GM23338 (cell line): ENCODE measurements at places on chromosomes 1 and 21.

GRCh38 chr1:162704673-162705424, 72.6 kb downstream of the DDR2 start:
- no peak for DNase-seq

DNA sequence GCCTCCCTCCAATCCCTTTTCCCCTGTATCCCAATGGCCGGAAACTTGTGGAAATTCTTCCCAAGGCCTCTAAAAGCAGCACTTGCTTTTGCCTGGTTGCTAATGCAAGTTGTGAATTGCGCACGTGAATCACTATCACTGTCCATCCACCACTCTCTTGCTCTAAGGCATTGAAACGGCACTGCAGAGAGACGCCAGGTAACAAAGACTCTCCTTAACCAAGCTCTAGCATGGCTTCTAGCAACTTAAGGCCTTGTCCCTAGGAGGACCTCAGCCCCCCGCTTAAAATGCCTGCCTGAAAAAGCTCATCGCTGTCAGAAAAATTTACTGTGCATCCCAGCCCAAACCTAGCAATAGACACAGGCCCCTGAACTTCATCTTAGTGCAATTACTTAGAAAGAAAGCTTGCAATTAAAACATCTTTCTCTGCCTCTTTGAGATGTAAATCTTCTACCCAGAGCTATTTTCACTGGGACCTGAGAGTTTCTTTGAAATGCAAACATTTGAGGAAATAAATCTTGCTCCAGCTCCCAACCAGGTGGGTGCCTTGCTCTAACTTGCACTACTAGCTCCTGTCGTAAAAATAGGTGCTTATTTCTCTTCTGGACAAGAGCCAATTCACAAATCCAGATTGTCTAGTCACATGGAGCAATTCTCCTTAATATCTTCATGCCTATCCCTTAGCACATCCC, 32.9 kb upstream of the ITLN2 start:
- peak; percentile 82 for DNase-seq

DNA sequence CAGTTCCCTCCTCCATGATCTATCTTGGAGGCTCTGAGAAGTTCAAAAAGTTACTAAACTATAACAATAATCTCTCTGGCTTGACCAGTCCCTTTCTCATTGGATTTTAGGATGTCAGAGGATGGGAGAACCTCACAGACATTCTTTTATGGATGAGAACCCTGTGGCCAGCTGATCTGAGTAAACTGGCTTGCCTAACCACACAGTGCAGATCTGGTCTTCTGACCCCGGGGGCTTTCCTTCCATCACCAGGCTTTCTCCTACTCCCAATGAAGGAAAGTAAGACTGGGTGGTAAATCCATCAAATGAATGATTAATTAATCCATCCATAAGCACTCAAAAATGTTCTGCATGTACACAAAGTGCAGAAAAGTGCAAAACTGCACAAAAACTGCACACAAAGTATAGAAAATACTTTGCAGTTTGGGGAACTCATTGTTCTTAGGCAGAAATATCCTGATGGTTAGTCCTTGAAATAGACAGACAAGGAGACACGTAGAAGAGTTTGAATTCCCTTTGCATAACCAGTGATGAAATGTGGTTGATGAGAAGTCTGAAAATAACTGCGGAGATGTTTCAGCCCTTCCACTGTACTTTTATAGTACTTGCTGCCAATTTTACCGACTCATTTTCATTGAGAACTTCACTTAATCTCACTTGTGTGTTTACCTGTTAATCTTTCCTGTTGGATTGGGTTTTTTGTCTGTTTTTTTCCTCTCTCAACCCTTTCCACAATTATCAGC, 2.5 kb upstream of the F3 start:
- no peak for DNase-seq

DNA sequence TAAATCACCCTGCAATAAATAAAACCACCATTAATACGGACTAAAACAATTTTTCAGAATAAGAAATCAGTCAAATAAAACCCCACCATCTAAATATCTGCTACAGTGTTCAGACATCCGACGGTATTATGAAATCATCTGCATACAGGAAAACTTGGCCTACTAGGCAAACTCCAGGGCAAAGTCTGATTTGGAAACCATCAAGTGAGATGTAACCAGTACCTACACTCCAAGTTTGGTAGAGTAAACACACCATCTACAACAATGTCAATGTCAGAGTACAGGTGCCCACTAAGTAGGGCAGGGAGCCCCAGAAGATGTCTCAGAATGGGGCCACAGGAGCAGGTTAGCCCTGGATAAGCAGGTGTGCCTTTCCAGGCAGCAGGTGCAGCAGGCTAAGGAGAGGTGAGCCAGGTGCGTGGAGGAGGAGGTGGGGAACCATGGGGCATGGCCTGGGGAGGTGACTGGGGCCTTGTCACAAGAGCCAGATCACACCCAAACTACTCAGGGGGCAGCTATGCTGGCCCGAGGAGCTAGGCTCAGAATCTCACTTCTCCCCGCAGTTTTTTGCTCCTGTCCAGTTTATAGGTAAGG, 59.6 kb downstream of the CAPZB start:
- DNase-seq = no peak

DNA sequence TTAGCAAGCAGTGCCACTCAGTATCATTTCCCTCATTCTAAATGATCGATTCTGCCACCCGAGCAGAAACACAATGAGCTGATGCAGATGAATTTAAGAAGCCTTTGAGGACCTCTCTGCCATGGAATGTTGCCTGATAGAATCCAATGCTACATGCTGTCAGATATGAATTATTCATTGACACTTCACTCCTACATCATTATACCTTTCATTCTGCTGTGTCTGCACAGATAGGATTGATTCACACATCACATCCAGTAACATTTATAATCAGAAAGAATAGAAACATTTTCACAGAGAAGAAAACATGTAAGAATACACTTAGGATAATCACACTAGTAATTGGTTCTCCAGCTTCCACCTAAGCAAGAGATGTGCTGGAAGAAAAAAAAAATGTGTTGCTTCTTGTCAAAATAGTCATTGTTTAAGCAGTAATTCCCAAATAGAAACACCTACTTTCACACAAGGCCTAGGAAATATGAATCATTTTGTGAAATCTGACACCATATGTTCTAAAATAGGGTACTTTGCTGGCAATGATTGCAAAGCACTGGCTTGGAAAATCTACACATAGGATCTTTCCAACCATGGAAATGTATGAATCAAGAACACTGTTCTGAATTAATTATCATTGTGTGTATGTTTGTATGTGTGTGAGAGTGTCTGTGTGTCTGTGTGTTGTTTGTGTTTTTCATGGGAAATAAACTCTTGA, 110.1 kb downstream of the GRIK1 start:
- DNase-seq = no peak

- DNase-seq = no peak
Observed at GRCh38 chr1:34625521-34626015, 129.3 kb upstream of the GJB5 start.

DNA sequence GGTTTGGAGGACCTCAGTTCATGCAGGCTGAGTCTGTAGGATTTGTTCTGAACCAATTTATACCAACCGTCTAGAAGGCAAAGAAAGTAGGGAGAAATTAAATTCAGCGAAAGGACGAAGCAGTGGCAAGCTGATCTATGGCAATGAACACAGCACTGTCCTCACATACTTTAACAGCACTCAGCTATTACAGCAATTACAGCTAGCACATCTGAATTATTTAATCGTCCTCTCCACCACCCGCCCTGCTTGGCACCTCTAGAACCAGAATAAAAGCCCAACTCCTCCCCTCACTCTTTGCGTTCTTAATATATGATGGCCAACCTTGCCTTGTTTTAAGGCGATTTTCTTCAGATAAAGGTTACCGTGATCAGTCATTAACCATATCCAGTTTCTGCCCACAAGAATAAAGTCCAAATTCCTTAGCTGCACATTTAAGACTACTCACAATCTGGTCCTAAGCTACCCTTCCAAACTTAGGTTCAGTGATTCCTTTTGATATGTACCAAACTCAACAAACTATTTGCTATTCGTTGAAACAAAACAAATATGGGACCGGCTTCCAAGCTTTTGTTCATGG, 169.4 kb upstream of the ESRRG start:
- DNase-seq = no peak
